ENCODE measurements at places on chromosomes 11 and 22. TPM values are rescaled to one million over a fixed set of nuclear protein-coding genes. Genes with fewer than 3 reads are reported as not detected.

GRCh38 chr11:1838426-1839144 lies at the start of gene TNNI2:
Gene TNNI2, plus strand, starts transcription at chr11:1838981. Its CDS starts 716 bp downstream, at chr11:1839697.
- no peaks in the 10 kb centered on the region for H3K36me3 ChIP-seq
- H3K27me3 ChIP-seq: no peaks in the 10 kb centered on the region
- no peak within 1 kb of the TSS for H3K4me3 ChIP-seq
- H3K27ac ChIP-seq: peak within 1 kb of the TSS; percentile 87
- DNase-seq: peak; percentile 52

Gene CBLIF
- total RNA-seq: not detected

DNA sequence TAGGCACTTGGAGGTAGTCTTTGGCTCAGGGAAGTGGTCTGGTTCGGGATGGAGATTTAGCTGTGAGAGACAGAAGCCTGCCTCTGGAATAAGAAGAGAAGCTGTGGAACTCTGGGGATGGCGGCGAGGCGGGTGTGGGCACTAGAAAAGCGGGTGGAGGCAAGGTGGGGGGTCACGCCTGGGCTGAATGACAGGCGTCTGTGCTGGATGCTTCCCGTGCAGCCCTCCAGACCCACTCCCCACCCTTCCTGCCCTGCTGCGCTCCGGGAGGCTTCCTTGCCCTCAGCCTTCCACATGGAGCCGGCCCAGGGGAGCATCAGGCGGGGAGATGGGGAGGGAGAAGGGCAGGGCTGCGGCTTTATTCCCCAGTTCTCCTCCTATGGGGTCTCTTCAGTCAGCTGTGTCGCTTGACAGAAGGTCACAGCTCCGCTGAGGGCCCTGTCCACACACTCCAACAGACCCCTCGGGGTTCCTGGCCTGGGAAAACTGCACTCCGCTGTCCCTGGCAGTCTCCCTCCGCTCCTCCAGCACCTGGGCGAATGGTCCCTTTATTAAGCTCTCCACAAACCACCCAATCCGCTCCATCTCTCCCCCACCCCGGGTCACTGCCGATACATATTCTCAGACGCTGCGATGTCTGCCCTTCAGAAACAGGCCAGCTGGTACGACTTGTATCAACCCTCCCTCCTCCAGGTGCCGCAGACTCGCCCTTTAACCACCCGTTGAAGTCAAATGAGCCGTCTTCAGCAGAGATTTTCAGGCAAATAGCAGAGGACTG lies 6.2 kb downstream of the DNAJB13 start:
- no peak overlapping the region for H3K4me3 ChIP-seq
- peaks cover 7% of the 10 kb centered on the region for H3K27me3 ChIP-seq
- H3K36me3 ChIP-seq: no peaks in the 10 kb centered on the region
- DNase-seq: no peak
- no peak overlapping the region for H3K27ac ChIP-seq

Gene SULT4A1
- total RNA-seq: not detected

- H3K36me3 ChIP-seq: no peaks in the 10 kb centered on the region
- no peak for DNase-seq
- peak overlapping the region; percentile 20 for H3K27ac ChIP-seq
These were observed 50.7 kb upstream of the LYVE1 start for GRCh38 chr11:10619131-10619680.

DNA sequence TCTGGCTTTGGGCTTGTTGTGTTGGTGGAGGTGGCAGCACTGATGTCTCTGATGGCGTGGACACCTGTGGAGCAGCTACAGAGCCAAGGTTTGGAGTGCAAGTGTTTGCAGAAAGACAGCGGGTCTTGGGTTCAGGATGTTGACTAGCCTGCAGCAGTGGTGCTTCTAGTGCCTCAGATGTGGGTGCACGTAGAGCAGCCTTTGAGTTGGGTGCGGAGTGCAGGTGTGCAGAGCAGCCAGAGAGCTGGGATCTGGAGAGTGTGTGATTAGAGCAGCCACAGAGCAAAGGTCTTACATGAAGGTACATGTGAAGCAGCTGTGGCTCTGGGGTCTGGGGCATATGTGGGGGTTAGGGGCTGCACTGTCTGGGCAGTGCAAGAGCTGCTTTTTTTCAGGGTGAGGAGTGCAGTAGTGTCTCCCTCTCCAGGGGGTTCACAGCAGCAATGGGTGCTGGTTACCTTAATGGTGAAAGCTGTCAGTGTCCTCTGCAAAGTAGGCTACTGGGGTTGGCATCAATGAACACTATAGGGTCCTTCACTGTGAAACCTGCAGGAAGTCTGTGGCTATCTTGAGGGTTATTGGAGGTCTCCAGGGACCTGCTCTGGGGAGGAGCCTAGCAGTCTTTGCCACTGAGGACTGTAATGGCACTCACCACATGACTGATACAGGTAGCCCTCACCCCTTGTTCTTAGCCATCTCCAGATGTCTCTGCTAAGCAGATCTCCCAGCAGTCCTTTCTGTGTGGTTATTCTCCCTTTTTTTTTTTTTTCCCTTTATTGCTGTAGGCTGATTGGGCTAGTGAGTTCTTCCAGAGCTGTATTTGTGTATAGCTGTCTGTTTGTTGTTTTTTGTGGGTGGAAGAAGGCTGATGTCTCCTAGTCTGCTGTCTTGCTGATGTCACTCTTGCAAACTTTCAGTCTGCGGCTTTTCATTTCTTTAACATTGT lies 14.3 kb downstream of the BIRC2 start:
- H3K36me3 ChIP-seq: peaks cover 70% of the 10 kb centered on the region
- H3K4me1 ChIP-seq: no peaks in the 10 kb centered on the region
- DNase-seq: no peak
- H3K27me3 ChIP-seq: no peaks in the 10 kb centered on the region
- H3K4me3 ChIP-seq: no peak overlapping the region
- H3K27ac ChIP-seq: no peak overlapping the region

GRCh38 chr22:41664490-41664889 lies 24.2 kb downstream of the SNU13 start:
- H3K36me3 ChIP-seq: peaks cover 61% of the 10 kb centered on the region
- no peak overlapping the region for H3K4me3 ChIP-seq
- DNase-seq: no peak
- peaks cover 17% of the 10 kb centered on the region for H3K4me1 ChIP-seq

- DNase-seq: peak; percentile 50
- no peaks in the 10 kb centered on the region for H3K27me3 ChIP-seq
- H3K36me3 ChIP-seq: no peaks in the 10 kb centered on the region
- H3K4me3 ChIP-seq: no peak overlapping the region
These were observed 1862.9 kb upstream of the RAG2 start for GRCh38 chr11:38460896-38461295.

Measured in lower lobe of right lung (tissue), 2 donors.